ENCODE measurements at places on chromosomes 2 and 18.
A peak's percentile ranks its signal among the peaks of the same experiment; 100 is the strongest.

GRCh38 chr2:212193056-212193455, 345.5 kb downstream of the ERBB4 start:
- no peak for DNase-seq

DNA sequence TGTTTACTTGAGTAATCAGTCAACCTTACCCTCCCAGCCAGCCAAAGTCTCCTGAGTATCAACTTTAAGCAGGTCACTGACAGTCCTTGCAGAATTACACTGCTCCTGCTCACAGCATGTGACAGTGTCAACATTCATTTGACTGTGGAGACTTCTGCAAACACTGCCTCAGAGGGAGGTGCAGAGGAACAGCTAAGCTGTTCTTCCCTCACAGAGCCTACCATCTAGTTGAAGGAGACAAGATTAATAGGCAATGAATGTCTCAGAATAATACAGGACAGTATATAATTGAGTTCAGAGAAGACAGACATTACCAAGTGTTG, 11.9 kb downstream of the SLC14A2 start:
- no peak for DNase-seq

DNA sequence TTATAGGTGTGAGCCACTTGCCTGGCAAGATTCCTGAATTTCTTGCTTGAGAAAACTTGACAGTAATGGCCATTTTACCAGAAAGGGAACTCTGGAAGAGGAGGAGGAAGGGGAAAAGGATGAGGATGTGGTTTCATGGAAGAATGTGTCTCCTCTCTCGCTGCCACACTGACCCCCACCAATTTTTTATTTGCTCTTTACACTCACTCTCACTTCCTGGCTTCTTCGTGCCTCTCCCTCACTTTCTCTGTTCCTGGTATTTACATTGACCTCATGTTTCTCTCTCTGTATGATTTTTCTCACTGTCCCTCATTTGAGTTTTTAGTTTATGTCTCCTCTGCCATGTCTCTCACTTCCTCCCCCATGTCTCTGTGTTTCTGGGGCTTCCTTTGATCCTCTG, 134.5 kb upstream of the CAB39 start:
- no peak for DNase-seq

DNA sequence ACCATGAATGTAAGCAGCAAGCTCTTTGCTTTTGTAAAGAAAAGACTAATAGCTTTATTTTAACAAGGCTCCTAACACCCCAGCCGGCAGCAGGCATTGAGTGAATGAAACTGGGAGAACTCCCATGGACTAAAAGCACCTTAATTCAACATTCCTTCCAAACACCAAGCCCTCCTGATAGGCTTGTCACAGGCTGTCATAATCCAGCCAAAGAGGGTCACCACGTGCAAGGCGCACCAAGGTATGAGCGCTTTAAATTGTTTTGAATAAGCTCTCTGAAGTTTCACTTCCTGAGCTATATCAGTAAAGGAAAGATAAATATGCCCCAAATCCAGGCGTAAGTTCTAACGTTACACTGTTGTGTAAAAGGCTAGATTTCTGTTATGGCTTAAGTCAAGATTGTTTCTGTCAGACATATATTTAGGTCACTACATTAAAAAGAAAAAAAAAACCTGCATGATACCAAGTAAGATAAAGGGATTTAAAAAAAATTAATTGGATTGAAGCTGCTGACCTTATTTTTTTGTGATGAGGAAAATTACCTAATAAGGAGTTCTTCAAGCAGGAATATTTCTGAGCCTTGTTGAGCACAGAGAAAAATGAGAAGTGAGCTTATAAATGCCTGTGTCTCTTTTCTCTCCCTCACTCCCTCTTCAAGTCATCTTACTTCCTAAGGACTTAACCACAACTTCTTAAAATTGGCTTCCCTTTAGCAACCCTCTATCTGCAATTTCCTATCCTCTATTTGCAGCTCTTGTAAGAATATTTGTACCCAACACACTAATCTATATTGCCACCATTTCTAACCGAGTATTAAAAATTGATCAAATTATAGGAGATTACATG, 136.1 kb upstream of the NRP2 start:
- DNase-seq = no peak

DNA sequence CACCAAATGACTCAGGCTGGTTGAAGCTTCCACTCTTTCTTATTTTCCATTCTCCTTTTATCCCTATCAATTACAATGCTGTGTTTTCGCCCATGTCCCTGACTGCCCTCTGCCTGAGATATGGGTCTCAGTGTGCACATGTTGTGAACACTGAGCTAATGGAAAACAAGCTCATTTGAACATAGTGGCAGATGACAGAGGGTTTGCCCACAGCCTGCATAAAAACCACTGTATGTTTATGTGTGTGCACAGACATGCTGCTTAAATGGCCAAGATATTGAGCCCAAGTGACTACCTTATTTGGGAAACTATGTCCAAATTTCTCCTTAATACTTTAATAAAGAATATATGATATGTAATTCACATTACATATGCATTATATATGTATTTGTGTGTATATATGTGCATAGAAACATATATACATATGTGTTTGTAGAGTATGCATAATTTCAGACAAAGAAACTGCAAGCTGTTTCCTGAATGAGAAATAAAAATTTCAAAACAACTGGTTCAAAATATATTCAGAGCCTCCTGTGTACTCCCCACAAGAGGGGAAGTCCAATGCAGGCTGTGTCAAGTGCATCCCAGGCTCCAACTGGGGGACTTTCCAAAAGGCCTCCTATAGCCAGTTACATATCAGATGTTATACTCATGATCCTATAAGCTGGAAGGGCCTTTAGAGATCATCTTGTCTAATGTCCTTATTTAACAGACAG, 92.7 kb upstream of the CD302 start:
- no peak for DNase-seq

DNA sequence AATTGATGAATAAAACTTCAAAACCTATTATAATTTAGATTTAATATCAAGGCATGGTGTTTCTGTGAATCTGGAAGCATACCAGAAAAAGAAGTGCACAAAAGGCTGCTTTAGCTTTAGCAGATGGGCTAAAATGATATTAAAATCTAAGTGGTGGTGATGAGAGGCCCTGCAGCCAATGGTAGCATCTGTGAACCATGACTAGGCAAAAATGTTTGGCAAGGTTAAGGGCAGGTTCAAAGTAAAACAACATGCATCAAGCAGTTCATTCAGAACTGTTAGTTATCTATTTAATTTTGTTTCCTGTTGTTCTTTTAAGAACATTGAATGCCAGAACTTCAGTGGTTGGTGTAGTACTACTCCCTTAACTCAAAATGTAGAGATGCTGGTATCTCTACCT, 1736.9 kb upstream of the CELF4 start:
- DNase-seq = no peak

DNA sequence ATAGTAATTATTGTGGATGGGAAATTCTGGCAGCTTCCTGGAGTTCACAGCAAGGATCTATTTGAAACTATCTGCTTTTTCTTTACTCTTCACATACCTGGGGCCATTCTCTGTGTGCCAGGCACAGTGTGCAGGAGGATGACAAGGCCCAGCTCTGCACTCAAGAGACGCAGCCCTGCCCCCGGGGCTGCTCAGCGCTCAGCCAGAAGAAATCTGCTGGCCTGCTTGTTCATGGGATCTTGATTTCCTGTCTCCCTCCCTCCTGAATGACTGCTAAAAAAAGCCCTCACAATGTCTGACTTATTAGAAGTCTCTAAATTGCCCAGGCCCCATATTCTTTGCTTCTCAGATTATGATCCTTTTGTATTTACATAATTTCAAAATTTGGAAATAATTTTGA, 210.9 kb downstream of the DCDC2C start:
- DNase-seq = no peak

DNA sequence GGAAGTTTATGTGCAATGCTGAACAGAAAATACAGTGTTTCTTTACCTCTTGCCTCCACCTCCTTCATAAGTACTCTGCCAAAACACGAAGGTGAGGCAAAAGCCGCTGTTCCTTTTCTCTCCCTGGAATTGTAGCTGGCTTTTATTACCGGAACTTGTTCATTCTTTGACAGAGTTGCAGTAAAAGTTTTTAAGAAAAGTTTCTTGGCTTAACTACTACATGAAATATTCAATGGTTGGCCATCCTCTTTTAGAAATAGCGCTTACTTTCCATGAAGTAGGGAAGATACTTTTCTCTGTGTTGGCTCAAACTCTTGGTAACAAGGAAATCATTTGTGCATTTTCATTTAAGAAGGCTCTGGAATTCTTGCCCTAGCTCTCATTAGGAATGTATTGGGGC, 950.7 kb upstream of the FANCL start:
- DNase-seq = no peak

- DNase-seq = peak; percentile 32
Measured at GRCh38 chr18:76528477-76529432, 33.7 kb upstream of the ZNF516 start.

- no peak for DNase-seq
Measured at GRCh38 chr2:215029936-215030335, 108.5 kb downstream of the ABCA12 start.

DNA sequence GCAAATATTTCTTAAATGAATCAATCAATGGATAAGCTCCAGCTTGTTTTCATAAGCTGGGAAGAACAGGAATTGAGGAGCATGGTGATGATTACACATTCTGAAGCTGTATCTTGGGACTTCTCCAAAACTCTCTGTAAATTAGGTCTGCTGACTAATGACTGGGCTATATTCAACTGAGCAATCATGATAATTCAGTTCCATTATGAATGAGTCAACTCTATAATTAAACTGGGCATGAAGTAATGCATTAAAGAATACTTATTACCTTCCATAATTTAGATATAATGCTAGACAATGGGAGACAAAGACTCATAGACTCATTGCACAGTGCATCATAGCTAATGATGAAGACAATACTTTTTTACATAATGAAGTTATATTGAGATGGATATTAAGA, 207.4 kb downstream of the CBLN2 start:
- DNase-seq = peak; percentile 11

DNA sequence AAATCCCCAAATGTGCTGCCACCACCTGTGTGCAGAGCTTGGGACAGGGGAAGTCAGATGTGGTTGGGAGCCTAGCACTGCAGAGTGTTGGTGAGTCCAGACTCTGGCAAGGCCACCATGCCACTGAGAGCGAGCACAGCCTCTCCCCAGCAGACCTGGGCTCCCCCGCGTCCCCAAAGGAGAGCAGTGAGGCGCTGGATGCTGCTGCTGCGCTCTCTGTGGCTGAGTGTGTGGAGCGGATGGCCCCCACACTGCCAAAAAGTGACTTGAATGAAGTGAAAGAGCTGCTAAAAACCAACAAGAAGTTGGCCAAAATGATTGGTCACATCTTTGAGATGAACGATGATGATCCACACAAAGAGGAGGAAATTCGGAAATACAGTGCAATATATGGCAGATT, 10.7 kb downstream of the NAB1 start:
- DNase-seq = no peak

DNA sequence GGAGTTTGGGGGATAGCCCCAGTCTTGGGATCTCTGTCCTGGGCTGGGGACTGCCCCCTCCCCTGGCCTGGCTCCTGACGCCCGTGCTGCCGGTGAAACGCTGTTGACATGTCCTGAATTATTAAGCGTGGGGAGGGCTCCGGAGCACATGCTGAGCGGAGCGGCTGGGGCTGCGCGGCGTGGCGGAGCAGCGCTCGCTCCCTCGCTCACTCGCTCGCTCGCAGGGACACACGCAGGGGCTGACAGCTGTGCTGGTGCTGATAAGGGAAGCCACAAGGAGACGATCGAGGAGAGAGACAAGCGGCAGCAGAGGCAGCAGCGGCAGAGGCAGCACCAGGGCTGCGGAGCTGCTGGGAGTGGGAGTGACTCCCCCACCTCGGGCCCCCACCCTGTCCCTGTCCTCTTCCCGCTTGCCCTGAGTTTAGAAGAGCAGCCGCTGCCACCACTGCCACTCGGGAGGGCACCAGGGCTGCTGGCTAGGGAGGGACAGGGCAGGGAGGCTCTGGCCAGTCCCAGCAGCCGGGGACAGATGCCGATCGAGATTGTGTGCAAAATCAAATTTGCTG, at the start of gene ASIC4:
Gene ASIC4, plus strand, starts transcription at position 287 of the 566 bp plus-strand sequence. Its CDS starts 243 bp downstream, at position 530.
- no peak for DNase-seq

DNA sequence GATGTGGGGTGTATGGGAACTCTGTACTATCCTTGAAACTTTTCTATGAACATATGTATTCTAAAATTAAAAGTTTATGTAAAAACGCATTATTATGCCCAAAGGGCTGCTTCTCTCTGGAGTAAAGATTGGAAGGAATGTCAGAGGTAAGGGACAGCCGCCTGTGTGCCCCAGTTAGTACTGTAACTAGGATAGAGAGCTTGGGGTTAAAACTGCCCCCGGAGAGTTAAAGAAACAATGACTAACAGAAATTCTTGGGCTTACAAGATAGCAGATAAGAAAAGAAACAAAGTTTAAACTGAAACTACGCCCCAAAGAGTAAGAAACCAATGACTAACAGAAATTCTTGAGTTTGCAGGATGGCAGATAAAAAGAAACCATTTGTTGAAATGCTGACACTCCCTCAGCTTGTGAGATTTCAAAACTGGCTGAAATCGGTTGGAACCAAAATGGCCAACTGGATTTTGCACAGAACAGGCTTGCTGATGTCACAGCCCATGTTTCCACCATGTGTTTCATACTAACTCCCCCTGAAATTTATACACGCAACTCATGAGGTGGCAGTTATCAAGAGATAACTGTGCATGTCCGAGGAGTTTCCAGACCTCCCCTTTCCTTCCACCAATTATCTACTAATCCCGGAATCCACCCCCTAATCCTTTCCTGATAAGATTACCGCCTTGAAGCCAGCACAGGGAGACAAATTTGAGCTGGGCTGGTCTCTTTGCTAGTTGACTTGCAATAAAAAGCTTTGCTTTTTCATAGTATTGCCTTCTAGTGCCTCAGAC, 8.7 kb upstream of the TXNDC2 start:
- peak; percentile 80 for DNase-seq

- DNase-seq = peak; percentile 31
Measured at GRCh38 chr18:7000484-7001096, 117.0 kb downstream of the LAMA1 start.

GRCh38 chr2:29475499-29475898, 360.3 kb downstream of the CLIP4 start:
- no peak for DNase-seq

GRCh38 chr2:149744865-149745264, 157.3 kb upstream of the MMADHC start:
- DNase-seq = no peak

DNA sequence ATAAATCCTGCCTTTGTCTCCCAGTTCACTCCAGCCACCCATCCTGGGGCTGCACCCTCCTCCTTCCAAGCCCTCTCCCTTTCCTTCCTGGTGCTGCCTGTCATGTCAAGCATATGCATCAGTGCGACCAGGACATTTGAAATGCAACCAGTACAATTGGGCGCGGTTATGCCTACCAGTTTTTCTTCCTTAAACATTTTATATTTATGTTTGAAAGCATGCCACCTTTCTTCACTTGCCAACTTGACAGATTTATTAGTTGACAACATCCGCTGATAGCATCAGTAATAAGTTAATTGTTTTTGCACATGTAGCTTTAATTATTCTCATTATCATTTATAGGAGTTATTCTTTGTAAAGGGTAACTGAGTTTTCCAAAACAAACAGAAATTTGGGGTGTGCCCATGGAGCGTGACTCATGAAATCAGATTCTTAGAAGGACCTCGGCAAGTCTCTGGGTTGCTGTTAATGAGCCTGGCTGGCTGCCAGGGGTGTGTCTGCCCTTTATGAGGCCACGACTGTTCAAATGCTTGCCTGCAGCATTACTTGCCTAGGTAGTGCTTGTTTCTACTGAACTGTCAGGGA, 32.8 kb upstream of the IL1B start:
- DNase-seq = peak; percentile 74

Data from foreskin keratinocyte (primary cell).